ENCODE measurements at places on chromosomes 11 and 22.
A peak's percentile ranks its signal among the peaks of the same experiment; 100 is the strongest.

DNA sequence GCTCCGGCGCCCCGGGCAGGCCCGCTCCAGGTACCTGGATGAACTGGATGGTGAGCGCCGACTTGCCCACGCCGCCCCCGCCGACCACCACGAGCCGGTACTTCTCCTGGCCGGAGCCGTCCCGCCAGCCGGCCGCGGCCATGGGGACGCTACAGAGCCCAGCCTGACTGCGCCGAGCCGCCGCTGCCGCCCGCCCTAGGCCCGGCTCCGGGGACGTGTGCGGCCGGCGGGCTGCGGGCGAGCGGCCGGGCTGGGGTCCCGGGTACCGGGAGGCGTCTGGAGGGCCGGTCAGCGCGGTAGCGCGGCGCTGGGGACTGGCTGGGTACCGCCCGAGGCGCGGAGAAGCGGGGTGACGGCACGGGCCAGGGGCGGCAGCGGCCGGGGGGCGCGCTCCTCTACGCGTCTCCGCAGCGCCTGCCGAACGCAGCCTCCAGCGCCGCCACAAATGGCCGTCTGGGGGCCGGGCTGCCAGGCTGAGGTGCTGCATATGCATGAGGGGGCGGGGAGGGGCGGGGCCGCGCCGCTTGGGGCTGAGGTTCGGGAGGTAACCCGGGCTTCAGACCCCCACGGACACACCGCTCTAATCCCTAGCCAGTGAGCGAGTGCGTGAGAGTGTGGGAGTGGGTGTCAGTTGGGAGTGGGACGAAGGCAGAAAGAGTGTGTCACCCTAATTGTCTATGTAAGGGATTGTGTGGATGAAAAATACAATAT, at the start of gene RRAS2:
RRAS2 (minus strand) TSS at position 455 of the 711 bp plus-strand sequence; CDS start at position 142, 313 bp downstream.
- peak; percentile 66 for DNase-seq

GRCh38 chr11:107006076-107006833, 12.0 kb downstream of the GUCY1A2 start:
- no peak for DNase-seq

GRCh38 chr11:65869643-65870306, 2.8 kb downstream of the EFEMP2 start:
- DNase-seq: no peak

GRCh38 chr11:2031058-2031457, 33.4 kb upstream of the H19 start:
- DNase-seq: no peak

DNA sequence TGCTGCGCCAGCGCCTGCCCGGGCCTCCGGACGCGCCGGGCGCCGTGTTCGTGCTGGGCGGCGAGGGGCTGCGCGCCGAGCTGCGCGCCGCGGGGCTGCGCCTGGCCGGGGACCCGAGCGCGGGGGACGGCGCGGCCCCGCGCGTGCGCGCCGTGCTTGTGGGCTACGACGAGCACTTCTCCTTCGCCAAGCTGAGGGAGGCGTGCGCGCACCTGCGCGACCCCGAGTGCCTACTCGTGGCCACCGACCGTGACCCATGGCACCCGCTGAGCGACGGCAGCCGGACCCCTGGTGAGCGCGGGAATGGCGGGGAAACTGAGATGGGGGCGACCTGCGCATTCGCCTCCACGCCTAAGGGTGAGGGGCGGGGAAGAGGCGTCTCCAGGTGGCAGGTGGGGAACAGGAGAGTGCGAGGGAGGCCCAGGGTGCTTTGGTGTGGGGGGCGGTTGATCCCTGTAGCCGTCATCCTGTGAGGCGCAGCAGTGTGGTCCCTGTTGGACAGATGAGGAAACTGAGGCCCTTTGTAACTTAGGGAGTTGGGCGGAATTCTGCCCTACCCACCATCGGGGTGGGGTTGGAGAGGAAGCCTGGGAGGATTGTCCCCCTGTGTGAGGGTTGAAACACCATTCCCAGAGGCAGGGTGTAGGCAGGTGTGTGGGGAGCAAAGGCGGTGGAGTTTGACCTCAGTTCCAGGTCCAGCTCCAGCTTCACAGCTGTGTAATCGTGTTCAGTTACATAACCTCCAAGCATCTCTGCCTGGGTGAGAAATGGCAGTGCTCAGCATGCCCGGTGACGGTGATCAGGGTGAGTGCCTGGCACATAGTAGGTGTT, 758 bp downstream of the PDXP start:
- no peak for DNase-seq

DNA sequence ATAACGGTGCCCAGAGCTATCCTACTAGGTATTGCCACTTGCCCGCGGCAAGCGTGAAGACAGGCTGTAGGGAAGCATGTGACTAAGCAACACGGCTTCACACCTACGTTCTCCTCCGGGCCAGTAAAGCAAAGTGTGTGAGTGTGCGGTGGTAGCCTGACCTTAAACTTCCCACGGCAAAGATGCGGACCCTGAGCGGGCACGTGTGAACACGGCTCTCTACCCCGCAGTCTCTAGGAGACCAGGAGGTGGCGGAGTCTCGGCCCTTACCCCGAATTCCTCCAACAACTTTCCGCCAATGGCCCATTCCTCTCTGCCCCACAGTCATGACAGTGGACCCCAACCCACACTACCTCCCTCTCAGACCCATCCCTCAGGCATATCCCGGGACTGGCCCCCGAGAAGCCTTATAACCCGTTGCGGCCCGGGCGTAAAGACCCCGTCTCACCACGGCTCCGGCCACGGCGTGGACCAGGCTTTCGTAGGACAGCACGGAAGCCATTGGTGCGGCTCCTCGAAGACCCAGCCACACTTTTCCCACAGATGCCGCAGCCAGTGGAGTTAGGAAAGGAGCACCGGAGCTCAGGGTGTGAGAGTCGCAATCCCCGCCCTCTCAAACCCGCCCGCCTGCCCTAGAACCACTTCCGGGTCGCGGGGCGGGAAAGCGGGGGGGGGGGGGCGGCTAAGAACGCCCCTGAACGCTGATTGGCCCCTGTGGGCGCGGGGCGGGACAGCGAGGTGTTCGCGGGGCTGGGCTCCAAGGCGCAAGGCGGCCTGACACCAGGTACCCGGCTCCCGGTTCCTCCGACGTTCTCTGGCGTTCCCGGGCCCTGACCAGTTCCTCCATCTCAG, at the start of gene SLC25A17:
SLC25A17 (minus strand) TSS at position 600 of the 852 bp plus-strand sequence; CDS start at position 502, 98 bp downstream.
- DNase-seq: peak; percentile 78

DNA sequence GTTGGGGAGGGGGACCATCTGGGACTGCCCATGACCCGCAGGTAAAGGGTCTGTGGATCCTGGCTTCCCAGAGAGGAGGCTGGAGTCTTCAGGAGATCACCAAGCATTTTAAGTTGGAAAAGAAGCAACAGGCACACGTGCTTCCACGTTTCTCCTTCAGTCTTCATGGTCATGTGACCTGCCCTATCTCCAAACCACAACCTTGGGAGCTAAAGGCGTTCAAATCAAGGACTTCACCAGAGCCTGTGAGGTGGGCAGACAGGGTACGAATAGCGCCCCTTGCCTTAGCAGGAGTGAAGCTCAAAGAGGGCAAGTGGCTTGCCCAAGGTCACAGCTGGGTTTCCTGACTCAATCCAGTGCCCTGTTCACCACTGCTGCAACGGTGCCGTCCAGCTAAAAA, 6.7 kb downstream of the TMEM184B start:
- DNase-seq: no peak

DNA sequence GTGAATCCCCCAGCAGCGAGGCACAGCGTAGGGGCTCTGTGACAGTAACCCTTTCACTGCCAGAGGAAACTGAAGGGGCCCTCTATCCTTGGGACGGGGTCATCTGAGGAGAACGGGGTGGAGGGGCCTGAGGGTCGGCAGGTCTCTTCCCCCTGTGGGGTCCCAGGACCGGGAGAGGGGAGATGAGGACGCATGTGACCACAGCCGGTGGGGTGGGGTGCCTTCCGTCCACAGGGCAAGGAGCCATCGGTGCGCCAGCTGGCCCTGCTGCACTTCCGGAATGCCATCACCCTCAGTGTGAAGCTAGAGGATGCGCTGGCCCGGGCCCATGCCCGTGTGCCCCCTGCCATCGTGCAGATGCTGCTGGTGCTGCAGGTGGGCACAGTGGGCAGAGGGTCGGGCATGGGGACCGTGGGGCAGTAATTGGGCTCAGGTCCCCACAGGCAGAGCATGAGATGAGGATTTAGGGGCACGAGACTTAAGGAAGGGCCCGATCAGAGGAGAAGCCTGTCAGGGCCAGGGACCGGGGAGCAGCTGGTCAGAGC, 20.3 kb upstream of the ARHGAP8 start:
- DNase-seq: no peak

GRCh38 chr11:11884774-11885481, 43.2 kb downstream of the USP47 start:
- no peak for DNase-seq

DNA sequence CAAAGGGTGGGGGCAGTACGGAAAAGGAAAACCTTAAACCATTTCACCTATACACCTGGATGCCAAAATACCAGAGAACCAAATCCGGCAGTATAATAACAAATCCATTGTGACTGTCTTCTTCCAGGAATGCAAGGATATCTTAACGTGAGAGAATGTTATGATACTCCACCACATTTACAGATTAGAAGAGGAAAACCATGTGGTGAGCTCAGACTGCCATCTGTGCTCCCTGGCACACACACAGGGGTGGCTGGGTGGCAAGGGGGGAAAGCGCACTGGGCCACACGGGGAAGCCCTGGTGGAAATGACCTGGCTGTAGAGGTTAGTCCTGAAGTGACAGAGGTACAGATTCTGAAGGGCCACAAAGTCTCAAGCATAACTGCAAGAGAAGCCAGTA, 9.9 kb downstream of the EIF1AD start:
- no peak for DNase-seq

GRCh38 chr11:118785362-118785761, 5.6 kb downstream of the DDX6 start:
- no peak for DNase-seq

- DNase-seq: no peak
Measured at GRCh38 chr11:107453594-107454286, 3.9 kb downstream of the CWF19L2 start.

DNA sequence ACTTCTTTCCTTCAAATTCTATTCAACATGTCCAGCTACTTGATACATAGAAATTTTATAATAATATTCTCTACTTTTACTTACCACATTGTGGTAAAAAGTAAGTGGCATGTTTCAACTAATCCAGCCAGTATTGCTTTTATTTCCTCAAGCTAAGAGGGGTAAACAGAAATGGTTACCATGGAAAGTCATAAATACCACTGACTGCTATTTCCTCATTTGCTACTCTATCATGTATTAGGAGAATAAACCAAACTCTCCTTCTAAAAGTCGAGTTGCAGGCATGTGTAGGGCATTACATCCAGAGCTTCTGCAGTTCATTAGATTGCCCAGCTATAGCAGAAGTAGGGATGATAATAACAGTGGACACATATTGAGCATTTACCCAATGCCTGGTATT, 208.4 kb downstream of the MAML2 start:
- DNase-seq: no peak

DNA sequence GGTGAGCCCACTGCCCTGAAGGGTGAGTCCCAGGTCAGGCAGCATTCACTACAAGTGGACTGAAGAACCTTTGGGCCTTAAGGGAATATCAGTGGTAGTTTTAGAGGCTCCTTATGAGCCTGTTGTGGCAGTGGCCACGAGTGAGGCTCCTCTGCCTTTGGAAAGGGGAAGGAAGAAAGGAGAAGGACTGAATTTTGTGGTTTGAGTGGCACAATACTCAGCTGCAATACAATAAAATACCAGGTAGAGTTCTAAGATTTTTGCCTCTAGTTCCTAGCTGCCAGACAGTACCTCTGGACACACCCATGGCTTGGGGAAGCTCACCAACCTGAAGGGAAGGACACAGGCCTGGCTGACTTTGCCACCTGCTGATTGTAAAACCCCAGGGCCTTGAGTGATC, 260.9 kb downstream of the DYNC2H1 start:
- DNase-seq: no peak

DNA sequence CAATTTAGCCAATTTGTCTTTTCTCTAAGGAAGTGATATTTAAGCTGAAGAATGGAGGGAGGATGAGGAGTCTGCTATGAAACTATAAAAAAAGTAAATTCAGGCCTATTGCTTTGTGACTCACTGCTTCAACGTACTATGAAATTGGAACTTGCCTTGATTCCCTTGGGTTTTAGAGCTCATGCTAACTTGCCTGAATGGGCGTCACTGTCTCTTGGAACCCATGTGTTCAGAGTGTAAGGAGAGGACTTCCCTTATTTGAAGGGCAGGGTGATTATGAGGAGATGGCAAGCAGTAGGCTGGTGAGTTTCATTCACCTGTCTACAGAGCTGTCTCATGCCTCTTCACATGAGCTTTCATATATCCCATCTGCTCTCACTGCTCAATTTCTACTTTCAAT, 28.7 kb upstream of the WT1 start:
- DNase-seq: no peak

DNA sequence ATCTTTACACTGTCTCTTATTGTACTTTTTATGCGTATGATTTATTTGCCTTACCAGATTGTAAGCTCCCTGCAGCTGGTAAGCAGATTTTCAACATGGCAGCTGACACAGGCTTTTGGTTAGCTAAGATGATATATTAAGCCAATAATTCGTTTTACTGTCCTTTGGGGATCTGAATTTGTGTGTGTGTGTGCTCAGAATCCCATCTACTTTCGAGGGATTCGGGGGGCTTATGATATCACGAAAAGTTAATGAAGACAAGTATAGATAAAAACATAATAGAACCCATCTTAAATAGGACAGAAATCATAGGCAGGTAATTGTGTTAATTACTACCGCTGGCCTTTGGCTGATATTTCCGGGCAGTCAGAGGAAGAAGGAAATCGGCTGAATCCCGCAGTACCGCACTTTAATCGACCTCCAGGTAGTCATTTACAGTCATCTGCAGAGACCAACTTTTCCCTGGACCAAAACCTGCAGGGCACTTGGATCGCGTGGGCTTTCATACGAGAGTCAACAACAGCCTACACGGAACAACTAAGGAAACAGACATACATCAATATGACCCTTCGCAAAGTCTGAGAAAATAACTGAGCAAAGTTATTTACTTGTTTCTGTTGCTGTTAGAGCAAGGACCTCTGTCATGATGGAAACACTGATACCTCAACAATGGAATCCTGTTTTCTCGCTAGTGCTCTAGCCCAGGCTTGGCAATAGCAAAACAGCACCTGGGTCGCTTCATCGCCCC, 802 bp downstream of the KBTBD3 start:
- DNase-seq: no peak

GRCh38 chr11:60315871-60316270, 11.2 kb upstream of the MS4A6E start:
- DNase-seq: no peak

- DNase-seq: no peak
Measured at GRCh38 chr11:18324381-18324780, 2.0 kb downstream of the GTF2H1 start.
